ENCODE measurements at places on chromosomes 3 and 15.

DNA sequence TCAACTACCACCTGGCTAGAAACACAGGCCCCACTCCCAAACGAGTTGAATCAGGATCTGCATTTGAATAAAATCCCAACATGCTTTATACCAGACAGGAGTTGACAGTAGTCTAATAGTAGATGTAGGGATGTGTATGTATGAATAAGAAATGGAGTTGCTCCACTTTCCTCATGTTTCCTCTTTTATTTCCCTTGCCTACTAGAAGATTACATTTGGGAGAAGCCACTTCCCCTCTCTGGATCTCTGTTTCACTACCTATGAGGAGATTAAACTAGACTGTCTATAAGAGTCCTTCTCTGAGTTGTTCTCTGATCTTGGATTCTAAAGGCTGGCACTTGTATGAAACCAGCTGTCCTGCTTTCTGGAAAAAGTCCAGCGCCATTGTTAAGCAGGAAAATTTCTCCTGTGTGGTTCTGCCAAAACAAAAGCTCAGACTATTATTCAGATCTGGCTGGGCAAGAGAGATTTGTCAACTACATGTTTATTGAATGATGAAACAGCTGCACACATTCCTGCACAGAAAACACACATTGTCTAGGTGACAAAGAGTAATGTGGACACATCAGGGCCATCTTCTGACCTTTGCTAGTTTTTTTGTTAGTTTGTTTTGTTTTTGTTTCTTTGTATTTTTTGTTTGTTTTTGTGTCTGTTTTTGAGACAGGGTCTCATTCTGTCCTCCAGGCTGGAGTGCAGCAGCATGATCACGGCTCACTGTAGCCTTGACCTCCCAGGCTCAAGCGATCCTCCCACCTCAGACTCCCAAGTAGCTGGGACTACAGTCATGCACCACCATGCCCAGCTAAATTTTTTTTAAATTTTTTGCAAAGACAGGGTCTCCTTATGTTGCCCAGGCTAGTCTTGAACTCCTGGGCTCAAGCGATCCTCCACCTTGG, 29.9 kb downstream of the ACP3 start:
- no peak for DNase-seq

DNA sequence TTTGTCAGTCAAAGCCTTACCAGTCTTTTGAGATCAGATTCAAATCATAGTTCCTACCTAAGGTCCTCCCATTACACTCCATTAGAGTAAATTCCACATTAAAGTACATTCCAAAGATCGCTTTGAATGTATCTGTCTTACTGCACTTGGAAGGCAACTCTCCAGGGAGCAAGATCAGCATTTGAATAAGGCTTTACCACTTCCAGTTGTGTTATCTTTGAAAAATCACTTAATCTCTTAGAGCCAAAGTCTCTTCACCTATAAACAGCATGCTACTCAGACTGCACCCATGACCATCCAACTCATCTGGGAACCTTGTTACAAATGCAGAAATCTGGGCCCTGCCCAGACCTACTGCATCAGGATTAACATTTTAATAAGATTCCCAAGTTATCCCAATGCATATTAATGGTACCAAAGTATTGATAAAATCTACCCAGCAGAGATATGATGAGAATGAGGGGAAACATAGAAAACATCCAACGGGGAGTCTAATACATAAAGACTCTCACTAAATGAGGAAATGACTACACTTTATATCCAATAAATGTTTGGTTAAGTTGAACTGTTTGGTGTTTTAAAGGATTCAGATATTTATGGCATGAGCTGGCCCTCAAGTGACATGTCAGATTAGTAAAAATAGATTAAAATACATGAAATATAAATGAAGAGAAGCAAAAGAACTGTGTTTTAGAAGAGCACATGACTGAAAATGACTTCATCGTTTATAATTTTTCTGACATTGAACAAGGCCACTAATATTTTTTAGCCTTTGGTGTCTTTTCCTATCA, 75.9 kb downstream of the TNIK start:
- DNase-seq = no peak

DNA sequence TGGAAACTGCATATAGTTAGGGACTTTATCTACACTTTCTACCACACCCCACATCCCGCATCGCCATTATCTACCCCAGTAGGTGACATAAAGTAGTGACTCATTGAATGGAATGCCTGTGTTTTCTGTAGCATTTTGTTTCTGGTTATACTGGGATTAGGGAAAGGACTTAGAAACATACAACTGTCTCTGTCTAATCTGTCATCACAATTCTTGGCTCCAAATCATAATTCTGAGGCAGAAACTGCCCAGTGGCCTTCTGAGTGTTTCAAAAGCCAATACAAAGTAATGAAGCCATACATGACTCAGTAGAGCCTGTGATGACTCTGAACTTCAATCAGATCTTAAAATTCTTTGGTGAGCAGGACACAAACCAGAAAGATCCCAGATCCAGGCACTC, 115.7 kb upstream of the CHRM5 start:
- DNase-seq = no peak

GRCh38 chr15:36943508-36944361, 156.6 kb downstream of the MEIS2 start:
- no peak for DNase-seq

- no peak for DNase-seq
Measured at GRCh38 chr3:11140030-11140712, 14.1 kb upstream of the HRH1 start.

DNA sequence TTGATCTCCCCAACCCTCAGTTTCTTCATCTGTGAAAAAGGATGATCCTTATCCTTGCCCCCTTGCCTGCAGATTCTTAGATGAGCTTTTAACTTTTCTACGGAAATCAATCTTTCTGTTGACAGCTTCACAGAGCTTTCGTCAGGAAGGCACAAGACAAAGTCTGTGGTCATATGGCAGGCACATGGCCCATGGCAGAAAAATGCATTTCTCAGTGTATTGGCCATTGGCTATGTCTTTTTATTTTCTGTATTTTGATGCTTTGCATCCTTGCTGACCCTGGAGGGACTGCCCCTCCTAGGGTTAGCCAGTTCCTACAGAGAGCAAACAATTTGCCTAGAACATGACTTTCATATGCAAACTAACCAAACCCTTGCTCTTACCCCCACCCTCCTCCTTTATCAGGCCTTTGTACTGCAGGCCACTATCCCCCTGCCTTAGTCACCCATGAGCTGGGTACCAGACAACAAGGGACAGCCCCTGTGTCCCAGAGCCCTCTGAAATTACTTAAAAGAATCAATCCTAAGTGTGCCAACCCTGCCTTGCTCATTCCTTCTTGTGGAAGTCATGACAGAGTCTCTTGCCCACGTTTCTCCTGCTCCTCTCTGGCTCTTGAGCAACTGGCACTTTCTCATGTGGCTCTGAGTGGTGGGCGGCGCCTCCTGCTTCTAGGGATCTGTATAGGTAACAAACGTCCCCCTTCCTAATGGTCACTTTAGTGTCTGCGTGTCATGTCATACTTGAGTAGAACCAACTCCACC, 24.1 kb upstream of the NOX5 start:
- no peak for DNase-seq

DNA sequence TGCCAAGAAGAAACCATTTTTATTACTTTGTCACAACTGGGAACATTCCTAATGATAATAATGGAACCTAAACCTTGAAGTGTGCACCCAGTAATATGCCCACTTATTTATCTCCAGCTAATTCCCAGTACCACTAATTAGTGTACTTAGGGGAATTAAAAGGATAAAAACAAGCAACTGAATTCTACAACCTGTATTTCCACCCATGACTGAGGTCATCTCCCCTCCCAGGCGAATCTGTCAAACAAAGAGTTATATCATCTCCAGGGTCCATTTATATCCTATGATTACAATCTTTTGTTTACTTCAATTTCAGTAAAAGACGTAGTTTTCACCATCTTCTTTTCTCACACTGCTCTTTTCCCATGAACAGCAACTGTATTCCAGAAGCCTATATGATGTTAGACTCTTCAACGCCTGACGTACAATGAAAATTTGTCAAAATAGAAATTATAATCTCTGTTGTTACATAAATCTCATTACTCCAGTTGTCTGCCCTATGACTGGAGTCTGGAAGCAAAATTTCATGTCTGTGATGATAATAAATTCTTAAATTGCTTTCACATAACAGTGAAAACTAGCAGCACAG, 177.6 kb downstream of the GOLIM4 start:
- no peak for DNase-seq

DNA sequence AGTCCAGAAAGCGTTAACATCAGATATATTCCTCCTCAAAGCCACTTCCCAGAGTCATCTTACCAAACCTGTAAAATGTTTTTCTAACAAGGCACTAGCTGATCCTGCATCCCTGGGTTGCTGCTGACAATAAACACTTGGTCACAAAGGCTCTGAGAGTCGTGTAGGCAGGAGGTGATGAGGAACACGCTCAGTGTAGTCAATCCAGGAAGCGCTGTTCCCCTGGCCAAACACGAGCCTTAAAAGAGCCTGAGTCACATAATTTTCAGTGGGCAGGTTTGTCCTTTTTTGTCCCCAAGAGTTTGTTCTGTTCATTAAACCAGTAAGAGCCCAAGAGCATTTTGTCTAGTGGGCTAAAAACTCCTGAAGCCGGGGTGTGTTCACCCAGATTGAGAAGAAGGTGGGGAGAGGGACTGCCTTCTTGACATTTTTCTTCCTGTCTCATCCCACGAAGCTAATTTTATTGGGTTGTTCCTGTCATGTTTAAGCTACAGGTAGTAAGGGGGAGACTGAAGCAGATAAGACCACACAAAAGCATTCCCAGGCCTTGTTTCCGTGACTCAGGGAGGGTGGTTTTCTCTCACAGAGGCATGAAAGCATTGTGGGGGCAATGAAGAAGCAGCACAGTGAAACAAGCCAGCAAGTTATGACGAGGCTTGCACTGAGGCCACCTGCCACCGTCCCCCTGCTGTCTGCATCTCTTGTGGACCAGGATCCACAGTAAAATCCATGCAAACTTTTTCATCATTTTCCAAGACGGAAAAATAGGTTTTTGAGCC, 73.7 kb downstream of the FOXB1 start:
- no peak for DNase-seq

DNA sequence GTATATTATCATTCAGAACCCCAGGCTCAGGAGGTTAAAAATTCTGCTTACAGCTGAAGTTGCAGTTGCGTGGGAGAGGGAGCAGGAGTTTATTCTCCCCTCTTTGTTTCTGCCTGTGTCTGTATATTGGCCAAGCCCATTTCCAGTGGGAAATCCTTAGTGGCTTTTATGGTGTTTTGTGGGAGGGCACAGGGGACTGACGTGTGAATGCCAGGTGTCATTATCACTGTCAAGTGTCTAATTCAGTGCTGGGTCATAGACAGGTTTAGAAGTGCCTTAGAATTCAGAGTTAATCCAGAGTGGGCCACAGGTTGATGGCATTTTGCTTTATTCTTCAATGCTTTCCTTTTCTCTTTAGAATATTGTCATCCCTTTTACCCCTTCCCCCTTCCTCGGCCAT, 33.4 kb downstream of the SLCO3A1 start:
- no peak for DNase-seq

Data from NCI-H2081 treated with DMSO at 0.1 percent for 48 hours (cell line).